Esophagus mucosa (tissue), 1 donor: ENCODE measurements at places on chromosomes 6 and 20.

- ATAC-seq, result no peak
These were observed 566.6 kb upstream of the CITED2 start for GRCh38 chr6:139940741-139941729.

- ATAC-seq, result no peak
These were observed 33.6 kb downstream of the TRAM2 start for GRCh38 chr6:52543262-52543661.

GRCh38 chr20:51321343-51322163 is 221.0 kb downstream of the NFATC2 start:
- no peak for ATAC-seq

DNA sequence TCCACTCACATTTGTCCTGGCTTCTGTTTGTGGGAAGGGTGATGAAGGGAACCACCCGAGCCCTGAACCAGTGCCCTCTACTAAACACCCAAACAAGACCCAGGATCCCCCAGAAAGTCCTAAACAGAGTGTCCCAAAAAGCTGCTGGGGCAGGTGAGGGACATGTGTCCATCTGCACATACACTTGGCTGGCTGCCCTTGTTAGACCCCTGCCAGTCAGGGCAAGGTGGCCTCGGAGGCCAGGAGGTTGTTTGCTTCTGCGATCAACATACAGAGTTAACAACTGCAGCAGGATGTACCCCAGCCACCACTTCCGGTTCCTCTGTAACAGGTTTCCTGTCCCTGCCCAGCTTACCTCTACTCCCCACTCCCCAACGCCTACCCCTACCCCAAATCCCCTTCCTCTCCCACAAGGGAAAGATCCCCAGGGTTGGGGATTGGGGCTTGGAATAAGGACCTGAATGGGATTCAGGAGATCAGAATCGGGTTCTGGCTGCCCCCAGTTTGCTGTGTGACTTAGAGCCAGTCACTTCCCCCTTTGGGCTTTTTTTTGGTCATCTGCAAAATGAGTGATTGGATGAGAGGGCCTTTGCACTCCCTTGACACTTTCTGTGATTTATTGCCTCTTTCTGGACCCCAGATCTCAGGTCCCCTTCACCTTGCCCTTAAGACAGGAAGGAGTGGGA is 13.9 kb downstream of the DEF6 start:
- peak; percentile 37 for ATAC-seq

DNA sequence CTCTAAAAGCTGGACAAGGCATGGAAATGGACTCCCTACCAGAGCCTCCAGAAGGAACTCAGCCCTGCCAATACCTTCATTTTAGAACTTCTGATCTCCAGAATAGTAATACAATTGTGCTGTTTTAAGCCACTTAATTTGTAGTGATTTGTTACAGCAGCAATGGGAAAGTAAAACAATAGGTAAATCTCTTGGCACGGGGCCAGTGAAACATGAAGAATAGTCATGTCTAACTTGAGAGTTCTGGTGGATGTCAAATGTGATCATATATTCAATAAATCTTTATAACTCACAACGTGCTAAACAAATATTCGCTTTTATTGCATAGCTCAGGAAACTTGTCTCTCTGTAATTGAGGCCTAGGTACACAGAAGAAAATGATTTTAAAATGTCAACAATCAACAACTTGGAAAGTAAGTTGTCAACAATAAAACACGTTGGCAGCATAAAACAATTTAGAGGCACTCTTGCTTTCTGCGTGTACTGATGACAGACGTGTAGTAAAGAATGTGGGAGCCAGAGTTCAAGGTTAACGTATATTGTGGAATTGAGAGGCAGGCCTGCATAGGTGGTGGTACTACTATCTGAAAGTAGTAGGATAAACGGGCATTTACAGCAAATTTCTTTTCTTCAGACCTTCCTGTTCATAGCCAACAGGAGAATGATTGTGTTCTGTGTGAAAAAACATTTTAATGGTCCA is 140.5 kb upstream of the OPRM1 start:
- no peak for ATAC-seq

GRCh38 chr20:10231290-10231689 is 12.7 kb downstream of the SNAP25 start:
- no peak for ATAC-seq

DNA sequence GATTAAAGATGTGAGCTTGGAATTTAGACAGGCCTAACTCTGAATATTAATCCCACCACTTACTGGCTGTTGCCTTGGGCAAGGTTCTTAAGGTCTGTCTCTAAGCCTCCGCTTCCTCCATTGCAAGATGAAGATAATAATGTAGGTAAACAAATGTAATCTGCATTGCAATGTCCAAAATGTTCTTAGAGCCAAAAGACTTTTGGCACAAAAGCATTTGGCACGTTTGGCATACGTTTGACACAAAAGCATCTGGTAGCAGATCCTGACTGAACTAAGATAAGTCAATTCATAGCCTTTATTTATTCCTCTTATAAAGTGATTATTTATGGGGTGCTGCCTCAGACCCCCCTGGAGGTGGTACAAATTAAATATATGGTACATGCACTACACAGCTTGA is 229.9 kb upstream of the STXBP5 start:
- ATAC-seq, result no peak

DNA sequence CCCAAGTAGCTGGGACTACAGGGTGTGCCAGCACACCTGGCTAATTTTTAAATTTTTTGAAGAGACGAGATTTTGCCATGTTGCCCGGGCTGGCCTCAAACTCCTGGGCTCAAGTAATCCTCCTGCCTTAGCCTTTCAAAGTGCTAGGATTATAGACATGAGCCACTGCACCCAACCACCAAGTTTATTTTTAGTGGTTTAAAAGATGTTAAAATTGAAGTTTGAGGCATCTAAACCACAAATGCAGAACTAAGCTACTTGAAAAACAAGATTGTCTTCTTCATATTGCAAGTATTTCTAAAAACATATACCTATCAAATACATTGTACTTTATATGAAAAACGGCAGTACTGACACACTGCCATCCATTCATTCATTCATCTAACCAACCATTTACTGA is 31.6 kb downstream of the WASF1 start:
- no peak for ATAC-seq

- ATAC-seq, result no peak
These were observed 155.3 kb upstream of the EYA4 start for GRCh38 chr6:133085896-133086295.

DNA sequence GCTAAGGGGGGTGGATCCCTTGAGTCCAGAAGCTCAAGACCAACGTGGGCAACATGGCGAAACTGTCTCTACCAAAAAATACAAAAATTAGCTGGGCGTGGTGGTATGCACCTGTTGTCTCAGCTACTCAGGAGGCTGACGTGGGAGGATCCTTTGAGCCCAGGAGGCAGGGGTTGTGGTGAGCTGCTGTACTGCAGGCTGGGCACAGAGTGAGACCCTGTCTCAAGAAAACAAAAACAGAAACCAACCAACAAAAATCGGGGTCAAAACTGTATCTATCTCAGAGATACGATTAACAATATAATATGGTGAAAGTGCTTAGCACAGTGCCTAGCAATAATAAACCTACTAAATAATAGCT is 20.7 kb upstream of the BCAS1 start:
- ATAC-seq, result no peak
